Left ventricle myocardium inferior (tissue), 1 donor: ENCODE measurements at places on chromosomes 13 and 19.
A peak's percentile ranks its signal among the peaks of the same experiment; 100 is the strongest.

DNA sequence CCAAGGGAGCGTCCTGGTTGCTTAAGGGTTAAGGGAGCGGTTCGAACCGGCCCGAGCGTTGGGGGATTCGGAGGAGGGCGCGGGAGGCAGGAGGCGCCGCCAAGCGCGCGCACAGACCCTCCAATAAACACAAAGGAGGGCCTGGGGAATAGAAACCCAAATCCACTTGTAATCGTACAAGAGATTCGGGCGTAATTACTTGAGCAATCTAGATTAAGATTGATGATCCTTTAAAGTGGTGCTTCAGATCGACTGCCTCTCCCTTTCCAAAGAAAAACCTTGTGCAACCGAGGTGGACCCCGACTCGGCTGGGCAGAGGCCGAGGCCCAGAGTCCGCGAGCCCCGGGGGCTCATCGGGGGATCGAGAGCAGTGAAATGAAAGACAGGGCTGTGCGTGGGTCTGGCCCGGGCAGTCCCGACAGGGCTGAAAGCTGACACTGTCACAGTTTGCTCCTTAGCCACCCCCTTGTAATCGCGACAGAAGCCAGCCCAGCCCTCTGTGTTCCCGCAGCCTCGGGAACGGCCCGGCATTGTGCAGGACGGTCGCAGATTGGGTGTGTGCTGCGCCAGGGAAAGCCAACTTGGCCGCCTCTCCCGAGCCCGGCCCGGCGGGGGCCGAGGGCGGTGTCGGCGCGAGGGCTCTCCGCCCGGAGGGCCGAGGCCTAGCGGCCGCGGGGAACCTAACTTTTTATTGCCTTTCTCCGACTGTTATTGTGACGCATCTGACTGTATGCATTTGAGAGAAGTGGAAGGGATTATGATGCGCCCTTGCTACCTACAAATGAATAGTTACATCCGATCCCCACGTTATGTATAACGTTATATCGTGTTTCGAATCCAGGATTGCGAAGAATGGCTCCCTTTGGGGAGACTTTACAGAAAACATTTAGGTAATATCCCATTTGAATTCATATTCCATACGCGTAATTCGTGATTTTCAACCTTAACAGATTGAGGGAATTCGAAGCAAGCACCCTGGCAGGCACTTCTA is 5.5 kb downstream of the MAB21L1 start:
- DNase-seq: peak; percentile 62

- DNase-seq: no peak
Observed at GRCh38 chr19:5417495-5418436, 37.5 kb upstream of the ZNRF4 start.

DNA sequence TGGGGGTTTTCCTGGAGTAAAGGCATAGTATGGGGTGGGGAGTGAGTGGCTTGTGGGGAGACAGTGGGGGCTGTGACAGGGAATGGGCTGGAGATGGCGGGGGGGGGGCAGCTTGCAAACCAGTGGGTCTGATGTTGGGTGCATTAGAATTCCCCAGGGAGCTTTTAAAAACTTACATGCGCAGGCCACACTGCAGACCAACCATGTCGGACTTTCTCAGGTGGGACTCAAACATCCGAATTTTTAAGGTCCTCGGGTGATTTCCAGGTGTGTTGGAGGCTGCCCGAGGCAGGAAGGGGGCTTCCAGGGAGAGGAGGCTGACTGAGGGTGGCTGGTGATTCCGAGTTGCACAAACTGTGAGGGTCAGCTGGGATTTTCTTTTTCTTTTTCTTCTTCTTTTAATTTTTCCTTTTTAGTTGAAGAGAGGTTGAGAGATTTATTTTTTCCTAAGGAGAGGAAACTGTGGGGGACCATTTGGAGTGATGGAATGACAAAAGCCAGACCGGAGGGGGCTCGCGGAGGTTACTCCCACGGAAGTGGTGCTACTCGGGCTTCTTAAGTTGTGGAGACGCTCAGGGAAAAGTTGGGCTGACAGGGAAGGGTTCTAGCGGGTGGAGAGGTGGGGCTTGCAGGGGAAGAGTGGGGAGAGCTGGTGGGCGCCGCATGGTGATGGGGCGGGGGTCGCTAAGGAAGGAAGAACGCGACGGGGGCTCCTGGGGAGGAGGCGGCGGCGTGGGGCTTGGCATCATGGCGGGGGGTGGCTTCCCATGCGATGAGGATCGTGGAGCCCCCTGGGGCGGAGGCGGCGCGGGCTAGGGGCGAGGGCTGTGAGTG is 997 bp upstream of the CACNG8 start:
- no peak for DNase-seq

- no peak for DNase-seq
Observed at GRCh38 chr13:91491980-91492379, 93.6 kb downstream of the GPC5 start.

- no peak for DNase-seq
Observed at GRCh38 chr13:83515268-83516015, 366.8 kb downstream of the SLITRK1 start.

DNA sequence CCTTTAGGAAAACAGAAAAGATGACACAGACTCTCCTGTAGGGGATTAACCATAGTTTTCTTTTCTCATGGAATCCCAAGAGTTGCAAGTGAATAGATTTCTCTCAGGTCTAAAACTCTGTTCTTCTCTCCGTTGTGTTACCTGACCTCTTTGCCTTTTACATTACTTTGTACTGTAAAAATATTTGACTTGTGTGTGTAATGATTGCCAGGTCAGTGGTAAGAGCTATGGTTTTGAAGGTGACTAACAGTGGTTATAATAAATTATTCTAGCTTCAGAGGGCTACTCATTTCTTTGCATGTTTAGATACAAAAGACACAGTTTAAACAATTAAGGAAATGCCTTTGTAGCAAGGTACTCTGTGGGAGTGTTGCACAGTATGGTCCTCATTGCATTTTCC is 23.0 kb upstream of the PSG2 start:
- no peak for DNase-seq

DNA sequence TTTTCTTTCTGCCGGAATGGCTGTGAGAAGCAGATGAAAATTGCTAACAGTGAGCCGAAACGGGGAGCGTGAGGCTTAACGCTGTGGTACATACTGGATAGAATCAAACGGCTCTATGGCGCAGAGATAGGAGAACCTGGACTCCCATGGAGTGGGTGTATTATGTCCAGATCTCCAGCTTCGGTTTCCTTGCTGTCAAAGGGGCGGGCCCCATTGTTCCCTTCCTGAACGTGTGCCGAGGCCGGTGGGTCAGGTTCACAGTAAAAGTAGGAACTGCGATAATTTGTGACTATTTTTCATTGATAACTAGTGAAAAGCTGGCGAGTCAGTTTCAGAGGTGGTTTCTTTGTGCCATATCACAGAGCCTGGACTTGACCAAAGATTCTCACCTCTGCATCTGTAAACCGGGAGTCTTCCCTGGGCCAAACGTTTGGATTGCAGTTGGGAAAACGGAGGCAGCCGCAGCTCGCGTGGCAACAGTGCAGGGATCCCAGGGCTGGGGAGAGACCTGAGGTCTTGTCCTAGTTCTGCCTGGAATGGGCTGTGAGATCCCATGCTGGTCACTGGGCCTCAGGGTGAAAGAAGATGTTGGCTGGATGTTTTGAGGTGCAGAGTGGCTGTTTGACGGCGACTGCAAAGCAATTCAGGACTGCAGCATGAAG is 752 bp downstream of the RPL18A start:
- DNase-seq: no peak

DNA sequence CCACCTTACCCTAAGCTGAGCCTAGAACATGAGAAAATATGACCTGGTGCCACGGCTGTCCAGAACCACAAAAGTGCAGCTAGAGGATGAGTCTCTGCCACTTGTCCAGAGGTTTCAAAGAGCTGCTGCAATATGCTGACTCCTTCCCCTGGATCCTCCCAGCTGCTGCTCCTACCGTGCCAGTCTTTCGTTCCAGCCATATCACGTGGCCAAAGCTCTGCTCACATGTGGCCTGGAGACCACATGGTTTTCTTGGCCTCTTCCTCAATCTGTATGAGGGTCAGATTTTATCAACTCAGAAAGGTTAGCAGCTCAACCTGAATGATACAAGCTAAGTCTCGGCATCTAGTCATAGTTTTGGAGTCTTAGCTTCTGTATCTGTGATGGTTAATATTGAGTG is 3.2 kb upstream of the SACS start:
- DNase-seq: no peak

DNA sequence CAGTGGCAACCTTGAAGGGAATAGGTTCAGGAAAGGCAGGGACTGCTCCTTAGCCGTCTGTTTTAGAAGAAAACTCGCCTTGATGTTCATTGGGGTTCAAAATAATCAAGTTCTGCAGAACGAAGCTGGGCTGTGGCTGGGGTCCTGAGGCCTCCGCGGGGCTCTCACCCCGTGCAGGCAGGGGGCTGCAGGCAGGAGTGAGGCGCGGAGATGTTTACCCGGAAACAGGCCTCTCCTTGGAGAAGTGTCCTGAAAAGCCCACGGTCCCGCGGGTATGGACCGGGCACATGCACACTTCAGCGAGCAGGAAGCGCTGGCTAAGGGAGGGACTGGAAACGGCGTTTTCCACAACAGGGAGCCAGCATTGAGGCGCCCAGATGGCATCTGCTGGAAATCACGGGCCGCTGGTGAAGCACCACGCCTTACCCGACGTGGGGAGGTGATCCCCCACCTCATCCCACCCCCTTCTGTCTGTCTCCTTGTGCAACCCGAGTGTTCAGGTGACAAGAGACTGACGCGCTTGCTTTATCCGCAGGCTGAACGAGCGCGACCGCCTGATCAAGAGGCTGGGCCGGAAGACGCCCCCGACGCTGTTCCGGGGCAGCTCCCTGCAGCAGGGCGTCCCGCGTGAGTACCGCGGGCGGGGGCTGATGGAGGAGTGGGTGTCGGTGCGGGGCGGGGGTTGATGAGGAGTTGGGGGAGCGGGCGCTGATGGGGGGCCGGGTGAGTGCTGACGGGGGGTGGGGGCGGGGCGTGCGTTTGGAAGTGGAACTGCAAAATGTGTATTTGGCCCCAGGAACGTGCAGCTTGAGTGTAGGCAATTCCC is 39.6 kb downstream of the SHISA2 start:
- DNase-seq: no peak
